ENCODE measurements at places on chromosomes 11 and 22.

GRCh38 chr22:50153056-50153755 lies 17.3 kb upstream of the PANX2 start:
- DNase-seq = no peak

DNA sequence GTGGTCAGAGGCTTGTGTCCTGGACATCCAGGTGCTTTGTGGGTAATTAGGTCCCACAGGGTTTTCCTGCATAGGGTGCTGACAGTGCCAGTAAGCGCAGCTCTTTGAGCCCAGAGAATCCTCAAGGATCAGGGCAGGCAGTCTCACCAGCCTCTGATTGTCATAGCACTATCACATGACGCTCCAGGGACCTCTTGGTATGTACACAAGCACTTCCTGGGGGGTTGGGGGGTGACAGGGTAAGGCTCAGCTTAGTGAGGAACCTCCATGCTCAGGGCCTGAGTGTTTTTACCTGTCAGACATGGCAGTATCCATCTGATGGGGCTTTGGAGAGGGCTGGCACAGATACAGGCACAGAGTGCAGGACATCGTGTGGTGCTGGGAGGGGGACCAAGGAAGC lies 27.9 kb upstream of the SUSD2 start:
- peak; percentile 53 for DNase-seq

GRCh38 chr11:121564948-121565684 lies 112.3 kb upstream of the SORL1-AS1 start:
- no peak for DNase-seq

GRCh38 chr22:30221121-30221992 lies 25.2 kb downstream of the LIF start:
- peak; percentile 64 for DNase-seq

- no peak for DNase-seq
These were observed 6.7 kb downstream of the HEPACAM start for GRCh38 chr11:124928942-124929665.

GRCh38 chr22:24432059-24432853 lies 4.9 kb downstream of the ADORA2A start:
- peak; percentile 53 for DNase-seq

DNA sequence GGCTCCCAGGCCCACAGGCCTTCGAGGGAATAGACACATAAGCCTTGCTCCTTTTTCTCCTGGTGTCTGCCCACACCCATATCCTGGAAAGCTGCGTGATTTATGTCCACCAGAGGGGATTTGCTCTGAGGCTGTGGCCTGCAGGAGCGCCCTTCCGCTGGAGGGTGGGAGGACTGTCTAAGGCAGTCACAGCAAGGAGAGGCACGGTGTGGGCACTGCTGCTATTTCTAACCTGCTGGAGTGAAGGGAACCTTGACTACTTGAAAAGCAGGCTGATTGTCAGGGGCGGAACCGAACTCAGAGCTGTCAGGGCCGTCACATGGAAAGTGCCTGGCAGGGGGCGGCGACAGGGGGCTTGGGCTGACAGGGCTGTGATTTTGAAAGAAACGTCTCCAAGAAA lies 3.7 kb downstream of the UPB1 start:
- DNase-seq = no peak

- DNase-seq = no peak
These were observed 428.1 kb downstream of the OPCML start for GRCh38 chr11:133104009-133104744.

DNA sequence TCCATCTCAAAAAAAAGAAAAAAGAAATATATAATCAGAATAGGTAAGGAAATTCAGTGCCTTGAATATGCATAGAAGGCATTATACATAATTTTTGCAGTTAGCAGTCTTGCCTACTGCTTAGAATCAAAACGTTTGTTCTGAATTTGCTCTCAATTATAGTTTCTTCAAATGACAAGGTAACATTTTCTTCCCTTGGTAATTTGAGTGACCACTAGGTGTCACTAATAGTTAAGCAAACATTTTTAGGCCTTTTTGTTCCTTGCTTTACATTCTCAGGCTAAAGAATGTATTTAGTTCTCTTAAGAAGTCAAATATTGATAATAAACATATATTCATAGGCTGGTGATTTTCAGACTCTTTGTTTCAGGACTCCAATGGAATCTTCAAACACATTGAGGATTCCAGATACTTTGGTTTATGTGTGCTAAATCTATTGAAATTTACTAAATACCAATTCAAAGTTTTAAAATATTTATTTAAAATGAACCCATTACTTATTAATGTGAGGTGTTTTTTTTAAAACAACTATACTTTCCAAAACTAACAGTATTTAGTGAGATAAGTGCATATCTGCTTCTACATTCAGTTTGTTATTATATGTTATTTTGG lies 55.0 kb upstream of the DEPDC7 start:
- DNase-seq = peak; percentile 82

- DNase-seq = no peak
These were observed 88.3 kb downstream of the UVRAG start for GRCh38 chr11:75903276-75903675.

DNA sequence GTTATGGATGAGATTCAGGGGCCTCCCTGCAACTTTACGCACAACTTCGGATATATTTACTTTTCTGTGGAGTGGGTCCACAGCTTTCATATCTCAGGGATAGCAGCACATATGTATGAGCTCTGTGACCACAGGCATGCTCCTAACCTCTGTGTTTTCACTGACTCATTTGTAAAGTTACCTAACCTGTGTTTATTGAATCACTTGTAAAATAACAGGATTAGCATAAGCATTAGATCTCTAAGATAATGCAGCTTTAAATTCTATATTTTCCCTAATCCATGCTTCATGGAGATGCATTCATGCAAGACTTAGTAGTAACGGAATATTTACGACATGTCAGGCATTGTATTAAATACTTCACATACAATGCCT lies 47.9 kb upstream of the DDI1 start:
- no peak for DNase-seq

- DNase-seq = no peak
These were observed 37.9 kb downstream of the RNF169 start for GRCh38 chr11:74786574-74786973.

DNA sequence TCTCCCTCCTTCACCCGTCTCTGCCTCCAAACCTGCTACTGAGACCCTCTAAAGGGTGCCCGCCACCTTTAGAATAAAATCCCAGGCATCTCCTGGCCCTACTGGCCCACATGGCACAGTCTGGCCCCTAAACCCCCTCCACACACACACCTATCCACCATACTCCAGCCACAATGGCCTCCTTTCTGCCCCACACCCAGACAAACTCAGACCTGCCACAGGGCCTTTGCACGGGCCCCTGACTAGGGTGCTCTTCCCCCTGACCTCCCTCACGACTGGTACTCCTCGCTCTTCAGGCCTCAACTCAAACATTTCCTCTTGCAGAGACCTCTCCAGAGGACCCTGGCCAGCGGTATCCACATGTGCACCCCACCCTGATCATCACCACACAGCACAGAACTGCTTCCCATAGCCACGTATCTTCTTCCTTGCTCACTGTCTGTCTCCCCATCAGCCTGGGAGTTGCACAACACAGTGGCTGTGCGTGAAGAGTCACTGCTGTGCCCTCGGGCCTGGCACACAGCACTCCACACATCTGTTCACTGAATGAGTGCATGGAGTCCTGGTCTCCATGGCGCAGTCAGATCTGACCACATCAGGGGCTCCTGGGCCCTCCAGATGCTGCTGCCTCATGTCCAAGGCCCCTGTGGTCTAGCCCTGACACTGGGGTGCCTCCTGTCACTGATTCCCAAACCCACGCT lies 66.2 kb upstream of the TCF20 start:
- no peak for DNase-seq

- DNase-seq = peak; percentile 24
These were observed 1.4 kb downstream of the CTTN start for GRCh38 chr11:70399681-70400112.

DNA sequence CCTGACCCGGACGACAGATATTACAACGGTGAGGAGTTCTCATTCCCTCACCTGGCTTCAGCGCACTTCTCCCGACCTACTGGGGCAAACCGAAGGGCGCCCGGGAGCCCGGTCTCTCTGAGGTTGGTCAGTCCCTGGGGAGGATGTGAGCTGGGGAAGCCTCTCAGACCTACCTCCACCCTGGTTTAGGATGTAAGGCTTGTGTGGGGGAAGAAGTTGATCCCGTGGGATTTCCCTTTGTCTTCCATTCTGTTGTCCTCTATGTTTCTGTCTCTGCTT lies 12.3 kb downstream of the ROBO3 start:
- DNase-seq = no peak

DNA sequence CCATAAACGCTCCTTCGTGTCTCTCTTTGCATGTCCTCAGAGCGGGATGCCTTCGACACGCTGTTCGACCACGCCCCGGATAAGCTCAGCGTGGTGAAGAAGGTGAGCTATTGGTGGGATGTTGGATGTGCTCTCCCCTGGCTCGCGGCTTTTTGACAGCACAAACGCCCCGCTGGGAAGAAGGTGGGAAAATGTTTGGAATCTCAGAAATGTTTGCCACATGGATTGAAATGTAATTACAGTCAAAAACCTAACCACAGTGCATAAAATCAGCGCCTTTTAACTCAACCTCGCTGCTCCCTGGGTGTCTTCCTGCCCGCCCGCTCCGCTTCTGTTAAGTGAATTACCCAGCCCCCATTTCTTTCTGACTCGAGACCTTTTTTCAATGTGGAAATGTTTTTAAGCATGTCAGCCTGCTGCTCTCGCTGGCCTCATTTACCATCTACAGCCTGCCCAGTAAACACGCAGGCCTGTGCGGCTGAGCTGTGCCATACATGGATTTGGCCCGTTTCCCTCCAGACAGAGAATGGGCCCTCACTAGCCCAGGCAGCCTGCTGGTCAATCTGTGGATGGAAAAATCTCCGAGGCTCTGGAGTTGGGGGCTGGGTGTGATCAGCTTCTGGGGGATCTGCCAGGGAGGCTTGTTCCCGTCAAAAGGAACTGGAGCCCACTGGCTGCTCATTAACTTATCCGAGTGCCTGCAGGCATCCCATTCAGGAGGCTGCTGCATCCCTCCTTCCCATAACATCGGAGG lies 32.7 kb upstream of the PARVG start:
- no peak for DNase-seq

DNA sequence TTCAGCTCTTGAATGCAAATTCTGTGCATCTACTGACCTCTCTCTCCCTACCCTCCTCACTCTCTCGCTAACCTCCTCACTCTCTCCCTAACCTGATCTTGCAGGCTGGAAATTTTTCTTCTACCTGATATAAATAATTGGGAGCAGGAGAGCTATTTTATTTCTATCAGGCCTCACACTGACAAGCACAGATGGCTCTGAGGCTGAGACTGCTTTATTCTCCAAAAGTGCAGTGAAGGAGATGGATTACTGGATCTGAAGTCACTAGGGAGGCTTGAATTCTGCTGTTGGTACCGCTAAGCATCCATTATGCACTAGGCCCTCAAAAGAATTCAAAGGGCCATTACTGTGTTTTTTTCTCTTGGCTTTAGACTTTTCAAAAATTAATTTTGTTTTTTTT lies 19.4 kb upstream of the LDHA start:
- DNase-seq = no peak

DNA sequence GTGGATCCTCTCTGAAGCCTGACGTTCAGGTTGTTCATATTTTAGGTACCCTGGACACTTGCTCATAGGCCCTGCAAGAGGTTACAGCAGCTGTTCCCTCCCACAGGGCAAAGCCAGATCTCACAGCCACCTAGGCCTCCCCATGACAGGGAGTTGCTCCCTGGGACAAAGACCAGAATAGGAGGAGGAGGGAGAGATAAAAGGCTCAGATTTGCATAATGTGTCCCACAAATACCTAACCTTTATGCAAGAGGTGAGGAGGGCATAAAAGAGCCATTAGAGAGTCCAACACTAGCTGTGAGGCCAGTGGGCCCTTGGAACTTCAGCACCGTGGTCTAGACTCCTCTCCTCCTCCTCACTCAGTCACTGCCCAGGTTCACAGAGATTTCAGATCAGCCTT lies 33.8 kb downstream of the ZNF280B start:
- no peak for DNase-seq

- DNase-seq = no peak
These were observed 130.9 kb downstream of the KIF18A start for GRCh38 chr11:27977031-27977430.

DNA sequence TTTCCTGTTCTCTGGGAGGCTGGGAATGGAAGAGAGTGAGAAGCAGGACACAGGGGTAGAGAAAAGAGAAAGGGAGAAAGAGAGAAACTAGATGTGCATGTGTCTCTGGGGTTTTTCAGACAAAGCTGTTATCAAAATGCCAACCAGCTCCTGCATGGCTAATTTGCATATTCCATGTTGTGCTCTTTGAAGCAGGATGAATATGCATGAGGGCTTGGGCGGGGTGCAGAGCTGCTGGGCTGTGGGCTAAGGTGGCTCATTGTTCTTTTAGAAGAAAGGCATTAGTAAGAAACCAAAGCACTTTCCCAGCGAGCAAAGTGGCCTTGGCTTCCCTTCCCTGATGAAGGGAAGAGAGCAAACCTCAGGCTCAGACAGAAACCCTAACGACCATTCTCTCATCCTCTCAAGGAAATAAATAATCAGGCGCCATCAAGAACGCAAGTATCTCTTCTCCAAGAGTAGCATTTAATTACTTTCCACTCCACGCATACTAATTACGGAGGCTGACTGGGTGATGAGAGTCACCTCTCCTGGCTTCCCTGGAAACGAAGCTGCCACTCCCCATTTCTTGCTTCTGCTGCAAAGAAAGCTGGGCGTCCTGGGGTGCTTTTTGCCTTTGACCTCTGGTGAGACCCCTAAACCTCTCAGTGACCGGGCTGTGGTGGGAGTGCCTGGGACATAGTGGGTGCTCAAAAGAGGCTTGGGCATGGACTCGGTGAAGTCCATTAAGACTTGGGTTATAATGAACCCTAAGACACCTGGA lies 54.2 kb downstream of the FEZ1 start:
- DNase-seq = no peak

GRCh38 chr11:19834771-19835170 lies 122.1 kb downstream of the NAV2 start:
- DNase-seq = no peak

DNA sequence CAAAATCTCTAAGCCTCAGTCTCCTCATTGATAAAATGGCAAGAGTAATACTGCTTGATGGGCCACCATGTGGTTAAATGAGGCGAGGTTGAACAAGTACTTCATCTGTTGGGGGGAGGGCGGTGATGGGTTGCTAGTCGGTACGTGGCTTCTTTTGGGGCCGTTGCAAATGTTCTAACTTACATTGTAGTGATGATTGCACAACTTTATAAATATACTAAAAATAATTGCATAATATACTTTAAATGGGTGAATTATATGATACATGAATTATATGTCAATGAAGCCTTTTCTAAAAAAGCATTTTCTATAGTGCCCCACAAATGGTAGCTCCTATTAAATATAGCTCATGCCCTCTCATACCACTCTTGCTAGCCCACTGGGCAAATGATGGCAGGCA lies 6.5 kb downstream of the MS4A8 start:
- no peak for DNase-seq

GRCh38 chr11:75035911-75036565 lies 47.3 kb downstream of the NEU3 start:
- peak; percentile 51 for DNase-seq

GRCh38 chr11:3686751-3687150 lies 15.6 kb upstream of the CHRNA10 start:
- no peak for DNase-seq

- DNase-seq = no peak
These were observed 12.1 kb downstream of the CCDC87 start for GRCh38 chr11:66580803-66581202.

Data from hematopoietic multipotent progenitor cell treated with erythropoietin and hydrocortisone succinate and interleukin-3 and kit ligand, for 4 days (in vitro differentiated cells).